Stimulated activated CD4-positive, alpha-beta T cell treated with anti-CD3 and anti-CD28 coated beads, Interleukin-4, amount 100 ng/mL, for 1 hour (primary cell): ENCODE measurements at places on chromosomes 2 and 18.

DNA sequence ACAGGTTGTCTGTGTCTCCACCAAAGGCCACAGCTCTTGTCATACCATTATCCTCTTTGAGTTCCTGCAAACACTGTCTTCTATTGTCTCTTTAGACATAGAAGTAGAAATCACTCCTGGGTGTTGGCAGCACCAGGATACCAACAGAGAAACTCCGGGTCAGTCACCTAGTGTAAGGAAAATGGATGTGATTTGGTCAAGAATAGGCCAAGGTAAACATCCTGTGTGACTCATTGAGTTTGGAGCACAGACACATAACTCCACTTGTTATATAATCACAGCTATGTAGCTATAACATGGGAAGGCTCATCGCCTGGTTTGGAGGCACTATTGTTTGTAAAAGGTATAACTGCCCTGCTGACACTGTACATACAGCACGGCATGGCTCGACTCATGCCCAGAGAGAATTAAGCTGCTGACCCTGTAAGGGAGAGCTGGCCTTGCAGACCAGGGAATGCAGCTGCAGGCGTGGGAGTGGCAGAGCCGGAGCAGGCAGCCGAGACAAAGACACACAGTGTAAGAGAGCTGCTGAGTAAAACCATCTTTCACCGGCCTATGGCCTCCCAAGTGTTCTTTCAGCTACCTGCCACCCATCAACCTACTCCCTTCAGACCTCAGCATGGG, 3.4 kb upstream of the TXNL1 start:
- DNase-seq = no peak

DNA sequence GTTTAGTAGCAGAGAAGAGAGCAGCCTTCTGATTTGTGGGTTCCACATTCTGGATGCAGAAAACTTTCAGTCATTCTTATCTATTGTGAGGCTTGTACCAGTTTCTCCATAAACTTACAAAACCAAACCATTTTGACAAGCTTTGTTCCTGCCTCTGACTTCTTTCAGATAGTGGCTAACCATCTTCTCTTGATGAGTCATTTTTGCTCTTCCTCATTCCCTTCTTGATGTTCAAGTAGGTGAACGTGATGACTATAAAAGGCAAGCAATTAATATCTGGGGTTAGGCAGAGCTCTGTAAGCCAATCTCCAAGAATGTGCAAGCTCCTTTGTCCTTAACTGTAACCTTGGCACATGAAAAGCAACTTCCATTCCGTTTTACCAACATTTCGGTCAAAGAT, 2083.1 kb upstream of the PIK3C3 start:
- DNase-seq = no peak

- peak; percentile 98 for DNase-seq
Observed at GRCh38 chr18:158128-159036, at the start of gene USP14. Gene USP14, plus strand, starts transcription at chr18:158557. Its CDS starts 142 bp downstream, at chr18:158699.

DNA sequence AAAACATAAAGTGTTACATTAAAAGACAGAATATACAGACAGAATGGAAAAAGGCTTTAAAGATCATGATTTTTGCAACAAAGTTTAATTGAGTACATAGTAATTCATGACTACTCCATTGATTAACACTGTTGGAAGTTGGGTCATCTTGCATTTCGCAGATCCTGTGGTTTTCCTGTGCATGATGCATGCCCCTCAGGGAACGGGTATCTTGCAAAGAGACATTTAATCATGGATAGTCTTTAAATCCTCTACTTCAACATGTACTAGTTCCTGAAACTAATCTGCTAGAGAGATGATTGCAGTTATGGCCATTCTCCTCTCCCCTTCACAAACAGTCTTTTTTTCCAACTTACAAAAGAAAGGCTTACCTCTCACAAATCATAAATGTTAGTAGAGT, 155.6 kb upstream of the DSEL start:
- DNase-seq = no peak

GRCh38 chr2:50991602-50992001, 40.3 kb downstream of the NRXN1 start:
- no peak for DNase-seq

DNA sequence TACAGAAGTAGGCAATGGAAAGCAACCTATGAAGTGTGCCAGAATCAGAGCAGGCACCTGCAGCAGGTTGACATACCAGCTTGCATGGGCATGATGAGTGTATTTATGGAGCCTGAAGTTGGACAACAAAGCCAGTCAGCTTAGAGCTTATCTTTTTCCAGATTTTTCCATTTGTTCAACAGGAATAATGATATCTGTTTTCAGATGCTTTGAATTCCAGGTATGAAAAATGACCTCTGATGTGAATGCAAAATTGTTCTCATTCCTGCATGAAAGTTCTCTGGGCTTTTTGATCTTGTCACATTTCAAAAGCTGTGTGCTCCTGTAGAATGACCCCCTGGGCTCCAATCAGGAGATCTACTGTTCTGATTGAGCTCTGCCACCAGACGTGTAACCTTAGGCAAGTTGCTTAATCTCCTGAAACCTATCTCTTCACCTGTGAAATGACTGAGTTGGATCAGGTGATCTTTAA, 38.2 kb upstream of the VIT start:
- no peak for DNase-seq

- DNase-seq = no peak
Observed at GRCh38 chr2:113720167-113720566, 36.3 kb downstream of the SLC35F5 start.

DNA sequence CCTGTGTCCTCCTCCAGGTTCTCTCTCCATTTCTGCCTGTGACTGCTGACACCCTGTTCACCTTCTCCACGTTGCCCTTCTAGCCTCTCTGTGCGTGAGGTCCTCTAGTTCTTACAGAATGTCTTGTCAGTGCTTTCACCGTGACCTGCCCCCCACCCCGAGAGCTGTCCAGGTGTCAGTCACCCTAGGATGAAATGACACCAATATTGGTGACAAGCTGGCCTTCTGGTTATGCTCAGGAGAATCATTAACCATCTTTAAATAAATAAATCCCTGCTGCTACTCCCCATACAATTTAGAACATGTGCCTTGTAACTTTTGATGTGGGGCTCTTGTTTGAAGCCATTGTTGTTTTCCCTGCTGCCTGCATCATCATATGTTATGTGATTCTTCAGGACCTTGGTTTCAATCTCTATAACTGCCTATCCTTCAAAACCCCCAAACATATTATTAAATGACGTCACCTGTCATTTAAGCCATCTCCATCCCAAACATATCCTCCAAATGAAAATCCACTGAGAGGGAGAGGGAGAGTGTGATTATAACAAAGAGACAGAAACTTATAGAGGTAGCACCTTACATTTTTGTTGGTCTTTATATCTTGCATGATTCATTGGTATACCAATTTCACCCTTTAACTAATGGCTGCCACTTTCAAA, 496.3 kb downstream of the PARD3B start:
- no peak for DNase-seq

DNA sequence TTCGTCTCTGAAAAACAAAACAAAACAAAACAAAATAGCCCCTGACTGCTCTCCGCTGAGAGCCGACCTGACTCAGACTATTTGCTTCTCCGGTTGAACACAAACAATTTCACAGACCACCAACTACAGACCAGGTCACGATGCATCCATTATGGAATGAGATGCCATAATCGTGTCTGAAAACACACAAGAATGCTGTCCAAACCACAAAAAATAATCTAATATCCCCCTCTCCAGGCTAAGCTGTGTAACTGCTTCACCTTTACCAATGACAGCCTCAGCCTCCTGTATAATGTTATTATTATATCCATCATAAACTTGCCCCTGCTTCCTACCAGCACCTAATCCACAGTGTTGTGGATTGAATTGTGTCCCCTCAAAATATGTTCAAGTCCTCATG, 114.7 kb downstream of the DNAH6 start:
- no peak for DNase-seq

GRCh38 chr2:24579053-24579803, 88.2 kb downstream of the NCOA1 start:
- DNase-seq = no peak

- DNase-seq = no peak
Observed at GRCh38 chr18:23588836-23589560, 2.7 kb upstream of the NPC1 start.

GRCh38 chr2:212725180-212725579, 186.6 kb upstream of the ERBB4 start:
- no peak for DNase-seq

GRCh38 chr2:202335791-202336467, 40.2 kb upstream of the BMPR2 start:
- DNase-seq = no peak

- no peak for DNase-seq
Observed at GRCh38 chr2:216261042-216261537, 111.2 kb downstream of the MARCHF4 start.

- no peak for DNase-seq
Observed at GRCh38 chr2:28224648-28225472, 167.8 kb upstream of the FOSL2 start.

DNA sequence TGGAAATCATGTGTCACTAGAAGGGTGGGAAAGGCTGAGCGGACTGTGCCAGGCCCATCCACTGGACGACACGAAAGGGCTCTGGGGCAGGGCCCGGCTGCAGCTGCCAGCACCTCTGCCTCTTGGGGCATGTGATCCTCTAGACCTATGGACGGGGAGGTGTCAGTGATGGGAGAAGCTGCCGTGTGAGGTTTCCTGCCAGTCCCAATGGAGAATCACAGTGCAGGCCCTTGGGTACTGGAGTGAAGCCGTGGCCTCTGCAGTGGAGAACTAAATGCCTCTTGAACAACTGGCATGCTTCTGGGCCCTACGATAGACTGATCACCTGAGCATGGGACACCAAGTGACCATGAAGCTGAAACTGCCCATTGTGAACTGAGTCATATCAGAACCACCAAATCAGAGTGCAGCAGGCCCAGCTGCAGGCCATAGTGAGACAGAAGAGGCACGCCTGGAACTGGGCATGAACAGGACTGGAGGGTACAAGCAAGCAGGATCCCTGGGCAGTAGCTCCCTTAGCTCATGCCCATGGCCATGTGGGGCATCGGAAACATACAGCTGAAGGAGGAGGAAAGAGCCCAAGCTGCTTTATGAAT, 18.8 kb upstream of the RHOB start:
- no peak for DNase-seq

- no peak for DNase-seq
Observed at GRCh38 chr18:60502591-60502990, 130.0 kb upstream of the MC4R start.

DNA sequence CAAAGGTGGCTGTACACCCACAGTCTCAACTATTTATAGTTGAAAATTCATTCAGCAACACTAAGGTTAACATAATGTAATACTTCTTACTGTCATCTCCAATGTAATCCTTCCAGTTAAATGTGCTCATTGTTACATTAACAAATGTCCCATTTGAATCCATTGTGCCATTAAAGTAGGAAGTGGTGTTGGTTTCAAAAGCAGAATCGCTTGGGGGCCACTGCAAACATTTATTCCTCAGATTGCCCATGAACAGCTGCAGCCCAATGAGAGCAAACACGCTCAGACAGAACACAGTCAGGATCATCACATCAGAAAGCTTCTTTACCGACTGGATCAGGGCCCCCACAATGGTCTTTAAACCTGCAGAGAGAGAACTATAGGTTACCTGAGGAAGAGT, 41.4 kb downstream of the SCN3A start:
- DNase-seq = no peak

DNA sequence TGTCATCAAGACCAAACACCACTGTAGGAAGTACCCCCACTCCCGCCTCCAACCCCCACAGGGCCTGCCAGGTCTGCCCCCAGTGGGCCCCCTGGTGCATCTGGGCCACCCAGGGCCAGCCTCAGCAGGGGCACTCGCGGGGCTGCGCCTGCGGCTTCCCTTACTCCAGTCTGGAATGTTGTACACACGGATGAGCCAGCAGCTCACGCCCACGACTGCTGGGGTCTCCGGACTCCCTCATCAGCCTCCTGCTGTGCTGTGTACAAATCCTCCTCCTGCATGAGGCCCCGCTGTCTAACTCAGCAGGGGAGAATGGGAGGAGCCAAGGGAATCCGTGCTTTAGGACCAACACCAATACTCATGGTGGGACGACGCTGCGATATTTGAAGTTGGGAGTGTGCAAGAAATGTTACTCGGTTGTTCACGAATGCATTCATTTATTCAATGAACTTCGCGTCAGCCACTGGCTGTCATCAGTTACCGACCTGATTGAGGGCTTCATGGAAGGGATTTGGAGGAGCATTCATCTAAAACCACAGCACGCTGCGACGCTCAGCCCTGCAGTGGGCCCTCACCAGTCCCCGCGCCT, 654 bp upstream of the ASB1 start:
- no peak for DNase-seq

DNA sequence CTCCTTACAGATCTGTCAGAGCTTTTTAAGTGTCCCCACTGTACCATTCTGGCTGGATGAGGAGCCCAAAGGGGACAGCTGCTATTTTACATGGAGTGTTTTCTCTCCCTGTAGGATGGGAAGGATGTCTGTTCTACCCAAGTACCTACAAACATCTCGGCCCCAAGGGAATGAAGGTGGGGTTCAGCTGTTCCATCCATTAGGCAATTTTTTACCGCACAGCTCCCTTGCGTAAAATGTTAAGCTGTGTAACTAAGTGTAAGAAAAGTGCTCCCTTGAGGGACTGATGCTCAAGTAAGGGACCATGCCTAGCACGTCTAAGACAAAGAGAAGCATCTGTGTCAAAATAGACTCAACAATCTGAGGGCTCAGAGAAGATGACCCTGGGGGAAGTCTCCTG, 180.3 kb downstream of the MYO5B start:
- DNase-seq = no peak

DNA sequence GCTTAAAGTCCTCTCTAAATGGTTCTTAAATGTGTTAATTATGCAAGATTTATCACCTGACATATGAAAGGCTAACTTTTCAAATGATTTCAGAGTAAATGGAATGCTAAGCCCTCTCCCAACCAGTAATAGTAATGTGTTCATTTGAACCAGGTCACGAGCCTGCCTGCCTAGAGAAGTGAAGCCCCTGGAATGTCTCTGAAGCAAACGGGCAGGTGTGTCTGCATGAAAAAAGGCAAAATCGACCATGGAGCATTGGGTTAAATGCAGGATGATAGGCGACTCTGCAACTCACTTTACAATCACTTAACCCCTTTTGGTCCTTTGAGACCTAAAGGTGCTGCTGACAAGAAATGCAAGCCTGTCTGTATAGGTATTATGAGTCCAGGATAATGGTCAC, 798.4 kb upstream of the ACVR2A start:
- DNase-seq = no peak

DNA sequence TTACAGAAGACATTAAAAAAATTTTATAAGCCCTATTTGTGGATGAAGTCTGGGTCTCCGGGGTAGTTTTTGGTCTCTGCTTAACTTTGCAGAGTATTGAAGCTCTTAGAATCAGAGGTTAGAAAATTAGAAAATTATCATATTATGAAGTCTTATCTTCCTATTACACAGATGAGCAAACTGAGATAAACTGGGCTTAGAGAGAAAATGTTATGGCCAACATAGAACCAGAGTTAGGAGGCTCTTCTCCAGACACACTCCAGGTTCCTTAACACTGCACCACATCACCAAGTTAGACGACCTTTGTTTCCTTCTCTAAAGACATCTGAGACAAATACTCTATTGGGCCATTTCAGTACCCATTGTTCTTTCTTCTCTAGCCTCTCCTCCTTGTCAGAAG, 36.7 kb upstream of the NEB start:
- no peak for DNase-seq

DNA sequence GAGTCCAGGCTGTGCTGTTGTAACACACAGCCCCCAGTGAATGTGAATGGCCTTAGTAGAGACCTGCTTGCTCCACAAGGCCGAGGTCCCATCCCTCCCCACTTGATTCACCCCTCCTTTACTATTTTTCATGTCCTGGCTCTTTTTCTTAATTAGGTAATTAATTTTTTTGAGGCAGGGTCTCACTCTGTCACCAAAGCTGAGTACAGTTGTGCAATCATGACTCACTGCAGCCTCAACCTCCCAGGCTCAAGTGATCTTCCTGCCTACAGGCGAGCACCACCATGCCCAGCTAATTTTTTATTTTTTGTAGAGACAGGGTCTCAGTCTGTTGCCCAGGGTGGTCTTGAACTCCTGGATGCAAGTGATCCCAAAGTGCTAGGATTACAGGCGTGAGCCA, 19.3 kb downstream of the FBLN7 start:
- no peak for DNase-seq
